ENCODE measurements at places on chromosomes 5 and 9.

GRCh38 chr9:134484479-134484878, 157.1 kb upstream of the COL5A1 start:
- no peak for DNase-seq

GRCh38 chr5:128287740-128288139, 204.2 kb downstream of the SLC12A2 start:
- DNase-seq: no peak

- no peak for DNase-seq
Measured at GRCh38 chr9:126854734-126855133, 5.7 kb upstream of the ZBTB34 start.

- no peak for DNase-seq
Measured at GRCh38 chr5:111649516-111649915, 107.5 kb downstream of the NREP start.

DNA sequence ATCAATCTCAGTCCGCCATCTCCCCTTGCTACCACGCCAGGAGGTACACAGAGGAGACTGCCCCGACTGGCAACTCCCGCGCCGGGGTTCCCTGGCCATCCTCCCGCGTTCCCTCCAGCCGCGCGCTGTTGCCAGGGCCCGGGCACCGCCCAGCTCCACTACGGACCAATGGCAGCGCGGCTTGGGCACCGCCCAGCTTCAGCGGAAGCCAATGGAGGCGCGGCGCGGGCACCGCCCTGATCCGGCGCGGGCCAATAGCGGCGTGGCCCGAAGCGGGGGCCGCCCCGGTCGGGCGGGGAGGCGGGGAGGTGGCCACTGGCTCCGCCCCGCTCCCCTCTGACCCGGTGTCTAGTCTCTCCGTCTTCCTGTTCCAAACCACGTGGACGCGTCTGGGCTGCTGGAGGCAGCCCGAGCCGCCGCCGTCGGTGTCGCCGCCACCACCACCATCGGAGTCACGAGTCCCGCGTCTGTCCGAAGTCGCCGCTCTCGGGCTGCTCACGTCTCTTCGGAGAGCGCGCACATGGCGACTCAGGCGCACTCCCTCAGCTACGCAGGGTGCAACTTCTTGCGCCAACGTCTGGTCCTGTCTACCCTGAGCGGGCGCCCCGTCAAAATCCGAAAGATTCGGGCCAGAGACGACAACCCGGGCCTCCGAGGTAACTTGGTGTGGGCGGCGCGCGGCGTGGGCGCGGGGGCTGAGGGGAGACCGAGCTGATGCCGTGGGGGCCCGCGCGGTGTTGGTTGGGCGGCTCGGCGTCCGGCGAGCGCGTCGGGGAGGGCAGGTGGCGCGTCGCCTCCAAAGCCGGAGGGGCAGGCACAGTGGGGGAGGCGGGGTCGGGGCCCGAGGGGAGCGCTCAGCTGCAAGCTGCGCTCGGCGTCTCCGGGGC, at the start of gene RCL1:
RCL1 (plus strand) TSS at position 373 of the 887 bp plus-strand sequence; CDS start at position 521, 148 bp downstream.
- DNase-seq: peak; percentile 93

DNA sequence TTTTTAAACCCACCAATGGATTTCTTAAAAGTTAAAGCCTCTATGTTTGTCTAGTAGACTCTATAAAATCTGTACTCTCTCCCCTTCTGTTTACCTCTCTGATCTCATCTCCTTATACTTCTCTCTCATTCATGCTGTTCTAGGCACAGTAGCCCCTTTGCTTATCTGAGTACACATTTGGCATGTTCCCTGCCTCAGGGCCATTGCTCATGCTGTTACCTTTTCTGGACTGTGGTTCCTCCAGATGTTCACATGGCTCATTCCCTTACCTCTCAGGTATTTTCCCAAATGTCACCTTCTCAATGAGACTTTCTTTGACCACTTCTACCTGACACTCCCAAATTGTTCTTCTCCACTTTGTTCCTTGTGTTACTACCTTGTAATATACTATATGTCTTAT, 176.1 kb downstream of the CWC27 start:
- DNase-seq: no peak
